ENCODE measurements at places on chromosomes 6 and 20.

- DNase-seq: no peak
Measured at GRCh38 chr6:122400462-122401089, 1.1 kb downstream of the HSF2 start.

DNA sequence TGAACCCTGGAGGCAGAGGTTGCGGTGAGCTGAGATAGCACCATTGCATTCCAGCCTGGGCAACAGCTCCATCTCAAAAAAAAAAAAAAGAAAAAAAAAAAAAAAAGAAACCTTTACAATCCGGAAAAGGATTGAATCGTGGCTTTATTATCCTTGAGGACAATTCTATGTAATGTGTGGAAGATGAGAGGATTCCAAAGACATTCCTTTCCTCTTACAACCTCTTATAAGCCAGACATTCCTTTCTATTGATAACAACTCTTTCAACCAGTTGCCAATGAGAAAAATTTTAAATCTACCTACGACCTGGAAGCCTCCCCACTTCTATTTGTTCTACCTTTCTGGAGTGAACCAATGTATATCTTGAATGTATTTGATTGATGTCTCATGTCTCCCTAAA, 91.2 kb upstream of the EEF1E1 start:
- DNase-seq: no peak

DNA sequence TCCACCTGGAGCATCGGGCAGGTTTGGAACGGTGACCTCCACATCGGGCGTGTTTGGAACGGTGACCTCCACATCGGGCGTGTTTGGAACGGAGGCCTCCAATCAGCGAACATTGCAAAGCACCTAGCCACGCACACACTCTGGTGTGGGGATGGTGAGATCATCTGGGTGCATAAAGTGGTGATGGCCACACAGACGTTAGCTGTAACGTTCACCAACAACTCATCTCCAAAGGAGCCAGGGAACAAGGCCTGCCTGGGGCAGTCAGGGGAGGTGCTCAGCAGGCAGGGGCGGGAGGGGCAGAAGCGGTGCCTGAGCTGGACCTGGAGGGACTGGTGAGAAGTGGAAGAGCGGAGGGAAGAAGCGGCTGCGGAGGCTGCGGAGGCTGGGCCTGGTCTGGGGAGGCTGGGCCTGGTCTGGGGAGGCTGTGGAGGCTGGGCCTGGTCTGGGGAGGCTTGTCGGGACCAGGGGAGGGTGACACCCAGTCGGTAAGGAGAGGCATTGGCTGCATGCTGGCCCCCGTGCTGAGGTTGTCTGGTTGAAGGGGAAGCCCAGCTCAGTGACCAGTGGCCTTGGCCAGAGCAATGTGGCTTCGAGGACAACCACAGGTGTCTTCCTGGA, 89.9 kb downstream of the PSMB1 start:
- DNase-seq: no peak

GRCh38 chr6:156821707-156822106, 44.5 kb downstream of the ARID1B start:
- no peak for DNase-seq

- DNase-seq: no peak
Measured at GRCh38 chr6:18213439-18213838, 50.9 kb downstream of the DEK start.

DNA sequence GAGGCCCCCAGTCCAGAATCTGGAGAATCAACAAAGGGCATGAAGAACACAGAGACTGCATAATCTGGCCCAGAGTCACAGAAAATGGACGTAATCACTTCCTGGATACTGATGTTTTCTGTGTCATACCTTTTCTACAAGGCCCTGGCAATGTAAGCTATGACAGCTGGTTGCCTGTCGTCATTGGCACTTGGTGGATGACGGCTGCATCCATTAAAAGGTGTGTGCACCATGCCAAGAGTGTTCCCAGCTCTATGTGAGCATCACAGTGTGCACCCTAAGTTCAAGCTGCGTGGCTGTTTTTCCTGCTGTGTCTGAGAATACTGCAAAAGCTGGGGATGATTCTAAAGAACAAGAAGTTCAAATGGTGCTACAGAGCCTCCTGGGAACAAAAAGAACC, 275.2 kb upstream of the CNR1 start:
- DNase-seq: no peak

DNA sequence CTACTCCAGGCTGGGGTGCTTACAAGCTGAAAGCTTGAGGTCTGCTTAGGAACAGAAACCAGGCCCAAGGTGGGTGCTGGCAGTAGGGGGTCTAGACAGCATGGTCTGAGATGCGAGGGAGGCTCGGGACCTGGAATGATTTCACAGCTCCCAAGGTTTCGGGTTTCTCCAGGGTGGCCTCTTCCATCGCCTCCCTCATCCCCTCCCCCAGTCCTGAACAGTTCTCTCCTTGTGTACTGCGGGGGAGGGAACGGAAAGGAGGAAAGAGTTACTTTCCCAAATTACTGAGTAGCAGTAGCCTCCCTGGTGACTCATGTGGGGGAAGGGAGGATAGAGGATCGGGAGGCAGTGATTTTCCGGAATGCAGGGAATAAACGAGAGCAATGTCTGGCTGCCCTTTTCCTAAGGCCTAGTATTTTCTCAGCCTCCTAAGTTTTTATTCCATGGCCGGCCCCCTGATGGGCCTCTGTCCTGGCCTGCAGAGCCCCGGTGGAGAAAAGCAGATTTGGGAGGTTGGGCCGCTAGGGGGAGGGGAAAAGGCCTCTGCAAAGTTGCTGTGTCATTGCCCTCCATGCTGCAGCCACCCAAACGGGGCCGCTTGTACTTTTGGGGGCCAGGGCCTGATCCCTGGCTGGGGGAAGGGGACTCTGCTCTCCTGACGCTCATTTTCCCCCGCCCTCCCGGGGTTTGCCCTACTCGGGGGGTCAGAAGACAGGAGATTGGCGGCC, 1.5 kb downstream of the BRD2 start:
- DNase-seq: peak; percentile 54

GRCh38 chr6:19755181-19755580, 82.0 kb upstream of the ID4 start:
- no peak for DNase-seq

- DNase-seq: no peak
Measured at GRCh38 chr20:42604998-42605956, 584.4 kb downstream of the PTPRT start.
